ENCODE measurements at places on chromosomes 6 and 20.

- DNase-seq, result no peak
Observed at GRCh38 chr20:36102306-36102705, 52.2 kb upstream of the EPB41L1 start.

DNA sequence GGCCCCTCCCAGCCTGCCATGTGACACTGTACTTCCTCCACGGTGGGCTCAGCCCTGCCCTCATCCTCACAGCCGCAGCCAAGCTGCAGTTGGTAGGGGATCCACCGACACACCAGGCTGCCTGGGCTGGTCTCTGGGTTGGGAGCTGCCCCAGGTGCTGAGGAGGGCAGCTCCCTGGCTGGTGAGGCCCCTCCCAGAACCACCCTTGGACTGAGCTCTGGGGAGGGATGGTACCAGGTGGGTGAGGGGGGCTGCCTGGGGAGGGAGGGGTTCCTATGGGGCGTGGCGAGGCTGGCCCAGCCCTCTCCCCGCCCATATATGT is 185 bp upstream of the TNFRSF6B start:
- DNase-seq, result peak; percentile 41

- DNase-seq, result no peak
Observed at GRCh38 chr6:84687431-84687830, 77.0 kb downstream of the TBX18 start.

GRCh38 chr20:11995805-11996567 is 78.3 kb downstream of the BTBD3 start:
- no peak for DNase-seq

DNA sequence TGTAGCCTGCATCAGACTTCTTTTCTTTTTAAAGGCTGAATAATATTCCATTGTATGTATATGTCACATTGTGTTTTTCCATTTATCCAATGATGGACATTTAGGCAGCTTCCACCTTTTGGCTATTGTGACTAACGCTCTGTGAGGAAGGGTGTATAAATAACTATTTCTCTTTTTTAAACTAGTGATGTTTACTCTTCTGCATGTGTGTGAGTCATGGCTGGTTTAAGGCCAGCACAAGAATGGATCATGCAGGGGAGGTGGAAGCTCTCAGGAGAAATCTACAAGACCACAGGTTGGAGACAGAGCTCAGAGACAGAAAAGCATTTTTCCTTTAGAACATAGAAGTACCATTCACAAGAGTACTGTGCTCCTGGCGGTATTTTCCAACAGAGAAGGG is 307.2 kb downstream of the SOX4 start:
- peak; percentile 71 for DNase-seq

- DNase-seq, result no peak
Observed at GRCh38 chr6:169450097-169450496, 196.5 kb upstream of the THBS2 start.

DNA sequence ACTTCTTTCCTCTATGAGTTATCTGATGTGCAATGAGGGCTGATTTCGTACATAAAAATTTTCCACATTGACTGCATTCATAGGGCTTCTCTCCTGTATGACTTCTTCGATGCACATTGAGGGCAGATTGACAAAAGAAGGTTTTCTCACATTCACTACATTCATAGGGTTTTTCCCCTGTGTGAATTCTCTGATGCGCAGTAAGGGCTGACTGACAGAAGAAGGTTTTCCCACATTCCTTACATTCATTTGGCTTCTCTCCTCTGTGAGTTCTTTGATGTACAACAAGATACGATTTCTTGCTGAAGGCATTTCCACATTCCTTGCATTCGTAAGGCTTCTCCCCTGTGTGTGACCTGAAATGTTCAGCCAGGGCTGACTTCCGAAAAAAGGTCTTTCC is 11.4 kb downstream of the ZNF334 start:
- no peak for DNase-seq

GRCh38 chr6:36769676-36770499 is 69.4 kb downstream of the CPNE5 start:
- DNase-seq, result peak; percentile 67

- no peak for DNase-seq
Observed at GRCh38 chr20:47055699-47056369, 161.2 kb downstream of the EYA2 start.

DNA sequence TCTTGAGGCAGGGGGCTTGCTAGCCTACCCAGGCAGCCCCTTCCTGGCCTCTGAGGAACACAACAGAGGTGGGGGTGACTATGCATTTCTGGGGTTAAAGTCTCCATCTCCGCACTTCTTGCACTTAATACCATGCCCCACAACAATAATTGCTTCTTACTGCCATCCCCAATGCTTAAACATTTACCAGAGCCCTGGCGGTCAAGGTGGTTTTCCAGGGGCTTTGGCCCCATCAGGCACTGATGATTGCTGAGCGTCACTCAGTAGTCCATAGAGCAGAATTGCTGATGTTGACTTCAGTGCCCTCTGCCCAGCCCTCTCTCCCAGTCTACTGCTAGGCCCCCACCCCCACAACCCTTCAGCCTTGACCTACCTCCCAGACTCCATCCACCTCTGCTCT is 32.5 kb upstream of the KCNK5 start:
- no peak for DNase-seq

- peak; percentile 77 for DNase-seq
Observed at GRCh38 chr6:12348530-12349511, 58.7 kb downstream of the EDN1 start.

DNA sequence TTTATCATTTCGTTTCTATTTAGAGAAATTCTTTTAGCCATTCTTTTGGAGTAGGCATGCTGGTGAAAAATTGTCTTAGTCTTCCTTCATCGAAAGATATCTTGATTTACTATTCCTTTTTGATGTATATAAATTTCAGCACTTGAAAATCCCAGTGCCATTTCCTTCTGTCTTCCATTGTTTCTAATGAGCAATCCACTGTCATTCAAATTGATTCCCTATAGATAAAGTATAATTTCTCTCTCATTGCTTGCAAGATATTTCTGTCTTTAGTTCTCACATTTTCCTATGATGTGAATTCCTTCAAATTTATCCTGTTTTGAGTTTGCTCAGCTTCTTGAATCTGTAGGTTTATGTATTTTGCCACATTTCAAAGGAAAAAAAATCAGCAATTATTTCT is 251.1 kb upstream of the CHD6 start:
- no peak for DNase-seq

- DNase-seq, result peak; percentile 17
Observed at GRCh38 chr6:162119341-162119740, 608.2 kb downstream of the PRKN start.

DNA sequence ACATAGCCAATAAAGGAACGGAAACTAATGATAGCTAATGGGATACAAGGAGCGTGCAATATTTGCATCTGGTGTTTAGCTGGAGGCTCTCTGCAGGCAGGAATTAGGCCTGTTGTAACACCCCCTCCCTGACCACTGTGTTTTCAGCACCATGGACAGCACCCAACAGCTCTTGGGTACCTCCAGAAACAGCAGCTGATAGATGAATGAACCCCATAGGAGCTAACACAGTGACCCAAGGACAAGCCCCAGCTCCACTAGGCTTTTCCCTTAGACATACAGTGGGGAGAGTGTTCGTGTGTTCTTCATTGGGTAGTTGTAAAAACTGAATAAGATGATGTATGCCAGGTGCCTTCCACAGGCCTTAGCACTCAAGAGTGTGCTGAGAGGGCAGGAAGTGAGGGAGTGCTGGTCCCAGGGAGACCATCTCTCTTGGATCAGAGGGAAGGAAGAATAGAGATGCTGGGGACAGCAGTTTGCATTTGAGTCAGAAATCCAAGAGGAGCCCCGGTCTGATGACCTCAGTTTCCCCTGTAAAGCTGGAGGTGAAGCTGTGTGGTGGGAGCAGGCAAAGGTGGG is 161.3 kb downstream of the PHACTR3 start:
- no peak for DNase-seq

- no peak for DNase-seq
Observed at GRCh38 chr6:34773916-34774315, 16.6 kb downstream of the SNRPC start.

DNA sequence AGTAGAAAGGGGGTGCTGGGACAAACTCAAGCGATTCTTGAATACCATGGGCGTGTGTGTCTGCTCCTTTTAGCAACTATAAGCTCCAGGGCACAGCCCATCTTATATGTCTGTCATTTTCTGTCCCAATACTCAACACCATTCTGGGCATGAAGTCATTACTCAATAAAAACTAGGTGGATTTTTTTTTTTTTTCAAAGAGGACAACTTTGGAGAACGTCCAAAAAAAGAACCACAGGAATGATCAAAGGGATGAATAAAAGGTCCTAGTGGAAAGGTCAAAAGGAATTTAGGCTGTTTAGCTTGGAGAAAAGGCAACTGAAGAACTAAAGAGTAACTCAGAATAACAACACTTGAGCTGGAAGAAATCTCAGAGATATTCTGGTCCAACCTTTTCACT is 24.4 kb downstream of the UQCC1 start:
- DNase-seq, result no peak

GRCh38 chr6:103210686-103211085 is 1649.0 kb downstream of the HACE1 start:
- no peak for DNase-seq

DNA sequence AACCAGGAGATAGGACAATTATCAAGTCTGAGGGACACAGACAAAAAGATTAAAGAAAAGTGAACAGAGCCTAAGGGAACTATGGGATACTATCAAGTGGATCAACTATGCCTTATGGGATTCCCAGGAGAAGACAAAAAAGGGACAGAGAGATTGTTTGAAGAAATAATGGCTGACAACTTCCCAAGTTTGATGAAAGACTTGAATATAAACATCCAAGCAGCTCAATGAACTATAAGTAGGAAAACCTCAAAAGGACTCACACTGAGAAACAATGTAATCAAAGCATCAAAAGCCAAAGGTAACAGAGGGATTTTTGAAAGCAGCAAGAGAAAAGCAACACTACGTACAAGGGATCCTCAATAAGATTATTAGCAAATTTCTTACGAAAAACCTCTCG is 11.0 kb downstream of the ZNF133 start:
- no peak for DNase-seq

GRCh38 chr20:54103762-54104600 is 33.6 kb upstream of the BCAS1 start:
- DNase-seq, result no peak

GRCh38 chr20:57007171-57007540 is 259.3 kb downstream of the BMP7 start:
- no peak for DNase-seq

GRCh38 chr20:46712056-46712636 is 2.7 kb downstream of the SLC2A10 start:
- DNase-seq, result no peak

DNA sequence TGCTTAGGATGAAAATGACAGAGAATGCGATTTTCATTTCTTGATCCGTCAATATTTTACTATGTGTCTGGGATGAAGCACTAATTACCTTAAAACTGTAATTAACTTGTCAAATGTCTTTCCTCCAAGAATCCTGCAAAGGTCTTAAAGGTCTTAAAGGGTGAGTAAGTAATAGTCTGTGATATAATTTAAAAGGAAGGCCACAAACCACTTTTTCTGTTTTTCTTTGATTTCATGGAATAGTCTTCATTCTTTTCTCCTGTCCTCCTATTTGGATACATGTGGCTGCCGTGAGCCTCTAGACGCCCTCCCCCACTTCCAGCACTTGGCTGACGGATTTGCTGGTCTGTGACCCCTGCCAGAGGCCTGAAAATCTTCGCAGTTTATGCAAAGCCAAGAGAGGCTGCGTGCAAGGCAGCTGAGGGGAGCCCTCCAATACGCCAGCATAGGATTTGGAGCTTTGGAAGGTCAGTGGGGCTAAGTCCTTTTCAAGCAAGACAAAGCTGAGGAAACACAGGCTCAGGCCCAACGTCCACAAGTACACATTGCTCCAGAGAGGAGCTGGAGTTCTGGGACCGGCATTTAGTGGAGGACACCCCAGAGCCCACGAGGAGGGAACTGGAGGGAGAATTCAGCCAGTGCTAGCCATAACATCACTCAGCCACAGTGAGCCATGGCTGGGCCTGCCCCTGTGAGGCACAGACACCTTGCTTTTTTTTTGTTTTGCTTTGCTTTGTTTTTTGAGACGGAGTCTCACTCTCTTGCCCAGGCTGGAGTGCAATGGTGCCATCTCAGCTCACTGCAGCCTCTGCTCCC is 382.6 kb downstream of the SMOC2 start:
- DNase-seq, result no peak

GRCh38 chr6:98887650-98888049 is 53.3 kb downstream of the POU3F2 start:
- no peak for DNase-seq

DNA sequence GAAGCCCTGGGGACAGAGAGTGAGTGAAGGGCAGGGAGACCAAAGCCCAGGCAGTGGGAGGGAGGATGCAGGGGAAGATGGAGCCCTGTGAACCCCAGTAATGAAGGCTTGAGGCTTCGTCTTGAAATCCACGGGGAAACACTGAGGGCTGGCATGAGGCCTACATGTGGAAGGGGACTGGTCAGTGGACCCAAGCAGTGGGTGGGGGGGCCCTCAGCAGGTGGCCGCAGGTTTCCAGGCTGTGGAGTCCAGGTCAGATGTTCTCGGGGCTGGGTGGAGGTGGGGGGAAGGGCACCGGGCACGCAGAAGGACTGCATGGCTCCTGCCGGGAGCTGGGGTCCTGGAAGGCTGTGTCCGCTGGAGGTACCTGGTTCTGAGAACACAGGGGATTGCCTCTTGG is 2.7 kb upstream of the CD93 start:
- DNase-seq, result no peak

GRCh38 chr6:11208267-11208666 is 24.2 kb downstream of the NEDD9 start:
- no peak for DNase-seq

- DNase-seq, result no peak
Observed at GRCh38 chr20:18678549-18679419, 90.9 kb downstream of the DTD1 start.

DNA sequence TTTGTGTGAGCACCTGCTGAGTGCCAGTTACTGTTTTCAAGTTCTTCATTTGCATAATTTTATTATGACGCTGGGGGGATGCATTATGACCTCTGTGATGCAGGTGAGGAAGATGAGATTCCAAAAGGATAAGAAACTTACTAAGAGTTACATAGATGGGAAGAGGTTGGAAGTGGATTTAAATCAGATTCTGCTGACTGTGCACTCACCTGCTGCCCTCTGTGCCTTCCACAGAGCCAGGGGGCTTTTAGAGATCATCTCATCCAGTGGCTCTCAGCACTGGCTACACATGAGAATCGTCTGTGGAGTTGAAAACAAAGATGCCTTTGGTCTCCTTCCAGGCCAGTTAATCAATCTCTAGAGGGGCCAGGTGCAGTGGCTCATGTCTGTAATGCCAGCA is 47.9 kb downstream of the TIAM2 start:
- no peak for DNase-seq

GRCh38 chr6:75467966-75468365 is 25.6 kb downstream of the FILIP1 start:
- DNase-seq, result no peak

DNA sequence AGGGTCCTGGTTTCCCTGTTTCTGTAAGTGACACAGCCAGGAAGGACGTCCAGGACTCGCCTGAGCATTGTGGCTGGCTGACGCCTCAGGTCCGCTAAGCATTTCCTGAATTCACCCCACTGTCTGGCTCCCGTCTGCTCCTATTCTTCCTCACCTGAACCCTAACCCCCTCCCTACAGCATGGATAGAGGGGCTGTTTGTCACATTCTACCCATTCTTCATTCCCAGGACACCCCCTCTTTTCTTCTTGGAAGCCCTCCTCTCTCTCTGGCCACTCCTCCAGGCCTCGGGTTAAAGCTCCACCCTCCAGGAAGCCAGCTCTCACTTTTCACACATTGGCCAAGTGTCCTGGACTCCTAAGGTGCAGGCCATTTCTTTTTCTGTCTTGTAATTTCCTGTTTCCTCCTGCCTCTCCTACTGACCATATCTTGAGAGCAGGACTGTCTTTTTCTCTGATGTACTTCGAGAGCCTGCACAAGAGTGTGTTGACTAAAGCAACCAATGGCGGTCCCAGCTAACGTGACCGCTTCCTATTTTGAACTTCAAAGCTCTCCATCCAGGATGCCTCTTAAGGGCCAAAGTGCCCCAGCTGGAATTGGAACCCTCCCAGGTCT is 24.2 kb upstream of the MYMX start:
- DNase-seq, result no peak
